ENCODE measurements at places on chromosomes 7 and 10.

GRCh38 chr7:128945668-128946366 is 8.1 kb downstream of the IRF5 start:
- no peak for DNase-seq

- no peak for DNase-seq
These were observed 110.3 kb downstream of the VIPR2 start for GRCh38 chr7:159034394-159034793.

GRCh38 chr7:7104971-7105370 is 77.4 kb upstream of the C1GALT1 start:
- peak; percentile 64 for DNase-seq

- DNase-seq: no peak
These were observed 62.7 kb downstream of the LGI1 start for GRCh38 chr10:93820434-93820833.

DNA sequence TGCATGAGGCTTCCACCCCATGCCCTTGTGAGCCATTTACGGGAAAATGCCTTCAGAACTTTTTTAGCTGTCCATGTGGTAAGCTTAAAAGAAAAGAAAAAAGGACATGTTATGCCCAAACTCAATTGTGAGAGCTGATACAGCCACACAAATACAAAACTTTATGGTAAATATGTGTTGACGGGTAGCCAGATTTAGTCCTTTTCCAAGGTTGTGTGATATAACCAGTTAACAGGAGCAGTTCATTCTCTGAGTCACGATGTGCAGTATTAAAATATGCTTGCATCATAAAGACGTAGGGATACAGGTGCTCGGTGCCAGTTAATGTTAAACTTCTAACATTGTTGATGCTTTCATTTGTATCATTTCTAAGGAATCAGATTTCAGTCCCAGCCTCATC is 350.4 kb downstream of the DNAJB6 start:
- no peak for DNase-seq

DNA sequence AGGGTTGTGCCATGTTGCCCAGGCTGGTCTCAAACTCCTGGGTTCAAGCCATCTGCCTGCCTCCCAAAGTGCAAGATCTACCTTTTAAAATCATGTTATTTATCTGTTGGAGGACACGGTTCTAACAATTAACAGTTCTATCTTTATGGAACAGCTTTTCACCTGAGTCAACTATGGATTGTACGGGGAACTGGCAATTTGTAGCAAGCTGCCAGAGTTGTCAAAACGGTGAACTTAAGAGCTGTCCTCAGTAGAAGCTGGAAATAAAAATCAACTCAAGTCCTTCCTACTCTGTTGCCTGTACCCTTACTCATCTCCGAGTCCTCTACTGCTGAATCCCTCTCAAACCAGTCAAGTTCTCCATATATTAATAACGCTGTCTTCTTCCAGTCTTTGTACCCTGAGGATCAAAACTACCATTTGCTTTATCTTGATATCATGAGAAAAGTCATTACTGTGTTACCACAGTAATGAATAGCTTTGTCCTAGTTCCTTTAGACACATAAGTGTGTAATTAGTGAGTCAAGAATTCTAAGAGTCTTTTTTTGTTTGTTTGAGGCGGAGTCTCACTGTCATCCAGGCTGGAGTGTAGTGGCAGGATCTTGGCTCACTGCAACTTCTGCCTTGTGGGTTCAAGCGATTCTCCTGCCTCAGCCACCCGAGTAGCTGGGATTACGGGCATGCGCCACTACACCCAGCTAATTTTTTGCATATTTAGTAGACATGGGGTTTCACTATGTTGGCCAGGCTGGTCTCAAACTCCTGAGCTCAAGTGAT is 28.2 kb downstream of the HBP1 start:
- DNase-seq: no peak

DNA sequence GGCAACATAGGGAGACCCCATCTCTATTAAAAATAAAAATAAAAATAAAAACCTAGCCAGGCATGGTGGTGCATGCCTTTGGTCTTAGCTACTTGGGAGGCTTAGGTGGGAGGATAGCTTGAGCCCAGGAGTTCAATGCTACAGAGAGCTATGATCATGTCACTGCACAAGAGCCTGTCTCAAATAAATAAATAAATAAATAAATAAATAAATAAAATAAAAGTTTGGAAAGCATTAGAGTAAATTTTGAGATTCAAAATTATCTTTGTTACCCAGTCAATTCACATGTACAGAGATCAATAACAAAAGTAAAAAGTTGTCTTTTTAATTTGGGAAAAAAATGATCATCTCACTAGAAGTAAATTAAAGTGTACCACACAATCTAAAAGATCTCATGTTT is 255.8 kb upstream of the MYO3A start:
- DNase-seq: no peak

- no peak for DNase-seq
These were observed 616.3 kb upstream of the IGFBP3 start for GRCh38 chr7:46537191-46537905.

DNA sequence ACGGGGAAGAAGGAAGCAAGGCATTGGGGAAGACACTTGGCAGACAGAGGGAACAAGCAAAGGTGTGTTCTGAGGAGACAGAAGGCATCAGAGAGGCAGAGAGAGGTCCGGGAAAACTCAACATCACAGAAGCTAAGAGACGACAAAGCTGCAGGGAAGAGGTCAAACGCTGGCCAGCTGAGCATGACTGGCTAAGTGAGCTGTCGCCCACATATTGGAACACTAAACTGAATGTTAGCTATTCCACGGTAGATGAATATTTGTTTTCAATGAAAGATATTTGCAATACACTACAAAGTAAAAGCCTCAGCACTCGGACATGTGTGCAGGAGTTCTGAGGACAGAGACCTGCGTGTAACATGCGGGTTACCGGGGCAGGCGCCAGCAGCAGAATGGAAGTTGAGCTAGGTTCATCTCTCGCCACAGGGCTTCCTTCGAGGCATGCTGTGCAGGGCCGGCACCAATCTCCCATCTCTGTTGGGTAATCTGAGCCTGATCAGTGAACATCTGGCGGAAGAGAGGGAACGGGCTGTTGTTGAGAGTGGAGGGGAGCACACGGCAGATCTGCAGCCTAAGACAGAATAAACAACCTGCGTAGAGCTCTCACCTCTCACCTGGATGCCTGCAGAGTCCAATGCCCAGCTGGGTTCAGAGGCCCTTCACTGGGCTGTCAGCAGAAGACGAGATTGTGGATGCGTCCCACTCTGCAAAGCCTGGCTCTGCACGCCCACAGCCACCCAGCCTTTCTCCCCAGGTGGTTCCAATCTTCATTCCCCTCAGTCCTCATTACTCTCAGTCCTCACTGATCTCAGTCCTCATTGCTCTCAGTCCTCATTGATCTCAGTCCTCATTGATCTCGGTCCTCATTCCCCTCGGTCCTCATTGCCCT is 35.9 kb downstream of the INSIG1 start:
- DNase-seq: no peak

- DNase-seq: no peak
These were observed 33.1 kb downstream of the ADD3 start for GRCh38 chr10:110040767-110041478.
